Activated naive CD4-positive, alpha-beta T cell treated with anti-CD3 and anti-CD28 coated beads, Interleukin-2, amount 10 ng/mL, durations not matched to agents 7 days and 5 days (primary cell): ENCODE measurements at places on chromosomes 4 and X.

DNA sequence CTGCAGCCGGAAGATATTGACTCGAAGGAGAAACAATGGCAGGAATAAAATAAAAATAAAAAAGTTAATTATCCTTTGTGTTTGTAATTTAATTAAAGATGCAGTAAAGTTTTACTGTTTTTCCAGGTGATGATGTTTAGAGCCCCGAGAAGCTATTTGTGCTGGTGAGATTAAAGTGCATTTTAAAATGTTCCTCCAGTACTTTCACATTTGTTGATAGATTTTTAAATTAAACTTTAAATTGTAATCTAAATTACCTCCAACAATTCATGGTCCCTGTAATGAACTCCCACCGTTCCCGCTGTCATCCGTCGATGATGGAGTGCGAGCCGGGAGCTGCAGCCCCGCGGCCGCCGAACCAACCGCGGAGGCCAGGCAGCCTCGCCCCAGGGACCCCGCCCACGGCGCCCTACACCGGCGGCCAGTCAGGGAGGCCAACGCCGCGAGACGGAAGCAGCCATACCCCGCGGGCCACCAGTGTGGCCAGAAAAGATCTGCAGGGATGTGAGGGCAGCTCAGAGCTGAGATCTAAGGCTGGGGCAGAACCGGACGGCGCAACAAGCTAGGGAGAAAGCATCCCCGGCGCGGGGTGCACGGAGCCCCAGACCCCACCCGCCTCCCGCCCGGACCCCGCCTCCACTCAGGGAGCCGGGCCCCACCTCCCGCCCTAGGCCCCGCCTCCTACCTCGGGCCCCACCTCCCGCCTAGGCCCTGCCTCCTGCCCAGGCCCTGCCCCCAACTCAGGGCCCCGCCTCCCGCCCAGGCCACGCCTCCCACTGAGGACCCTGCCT, 104.0 kb downstream of the FAM53A start:
- peak; percentile 88 for DNase-seq

DNA sequence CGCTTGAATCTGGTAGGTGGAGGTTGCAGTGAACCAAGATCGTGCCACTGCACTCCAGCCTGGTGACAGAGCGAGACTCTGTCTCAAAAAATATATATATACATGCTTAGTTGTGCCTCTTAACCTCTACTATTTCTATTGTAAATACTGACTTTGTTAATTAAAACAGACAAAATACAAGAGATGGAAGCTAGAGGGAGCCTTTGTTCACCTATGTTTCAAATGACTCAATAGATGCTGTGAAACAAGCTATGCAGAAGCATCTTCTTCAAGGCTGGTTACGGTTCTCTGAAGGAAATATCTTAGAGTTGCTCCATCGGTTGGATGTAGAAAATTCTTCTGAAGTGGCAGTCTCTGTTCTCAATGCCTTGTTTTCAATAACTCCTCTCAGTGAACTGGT, 6.2 kb downstream of the NCAPG start:
- no peak for DNase-seq

GRCh38 chr4:63348735-63349673, 1060.2 kb downstream of the TECRL start:
- no peak for DNase-seq

DNA sequence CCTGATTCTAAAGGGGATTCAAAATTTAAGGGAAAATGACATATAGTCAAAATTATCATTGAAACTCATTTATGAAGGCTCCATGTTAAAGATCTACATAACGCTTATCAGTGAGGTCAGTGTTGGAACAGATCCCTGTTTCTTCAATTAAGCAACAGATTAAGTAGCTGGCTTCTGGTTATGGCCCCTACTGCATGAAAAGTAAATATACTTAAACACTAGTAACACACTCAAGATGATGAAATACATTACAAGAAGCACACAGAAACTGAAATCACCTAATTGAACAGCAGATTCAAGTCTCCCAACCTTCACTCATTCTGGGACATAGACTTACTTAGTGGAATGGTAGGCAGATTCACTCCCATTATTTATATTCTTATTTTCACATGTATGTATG, 51.6 kb upstream of the SLC16A2 start:
- DNase-seq, result no peak

- DNase-seq, result no peak
Observed at GRCh38 chr4:15684498-15684897, 2.9 kb downstream of the FAM200B start.

DNA sequence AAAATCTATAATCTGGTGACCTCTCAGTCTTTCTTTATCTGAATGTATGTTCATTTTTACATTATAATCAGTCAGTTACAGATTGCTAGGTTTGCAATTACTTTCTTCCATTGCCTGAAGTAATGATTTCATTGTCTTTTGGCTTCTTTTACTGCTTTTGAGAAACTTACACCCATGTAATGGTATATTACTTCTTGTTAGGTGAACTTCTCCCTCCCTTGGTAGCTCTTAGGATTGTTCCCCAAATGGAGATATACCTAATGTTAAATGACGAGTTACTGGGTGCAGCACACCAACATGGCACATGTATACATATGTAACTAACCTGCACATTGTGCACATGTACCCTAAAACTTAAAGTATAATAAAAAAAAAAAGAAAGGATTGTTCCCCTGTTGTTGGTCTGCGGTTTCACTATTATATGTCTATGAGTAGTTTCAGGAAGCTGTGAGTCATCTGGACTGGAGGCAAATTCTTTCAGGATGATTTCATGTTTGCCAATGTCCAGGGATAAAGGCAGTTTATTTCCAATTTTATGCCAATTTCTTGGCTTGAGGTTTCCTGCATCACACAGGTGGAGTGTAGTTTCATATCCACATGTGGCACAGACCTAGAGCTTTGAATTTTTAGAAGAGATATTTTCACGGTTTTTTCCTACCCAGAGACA, 21.8 kb downstream of the SPANXC start:
- no peak for DNase-seq

DNA sequence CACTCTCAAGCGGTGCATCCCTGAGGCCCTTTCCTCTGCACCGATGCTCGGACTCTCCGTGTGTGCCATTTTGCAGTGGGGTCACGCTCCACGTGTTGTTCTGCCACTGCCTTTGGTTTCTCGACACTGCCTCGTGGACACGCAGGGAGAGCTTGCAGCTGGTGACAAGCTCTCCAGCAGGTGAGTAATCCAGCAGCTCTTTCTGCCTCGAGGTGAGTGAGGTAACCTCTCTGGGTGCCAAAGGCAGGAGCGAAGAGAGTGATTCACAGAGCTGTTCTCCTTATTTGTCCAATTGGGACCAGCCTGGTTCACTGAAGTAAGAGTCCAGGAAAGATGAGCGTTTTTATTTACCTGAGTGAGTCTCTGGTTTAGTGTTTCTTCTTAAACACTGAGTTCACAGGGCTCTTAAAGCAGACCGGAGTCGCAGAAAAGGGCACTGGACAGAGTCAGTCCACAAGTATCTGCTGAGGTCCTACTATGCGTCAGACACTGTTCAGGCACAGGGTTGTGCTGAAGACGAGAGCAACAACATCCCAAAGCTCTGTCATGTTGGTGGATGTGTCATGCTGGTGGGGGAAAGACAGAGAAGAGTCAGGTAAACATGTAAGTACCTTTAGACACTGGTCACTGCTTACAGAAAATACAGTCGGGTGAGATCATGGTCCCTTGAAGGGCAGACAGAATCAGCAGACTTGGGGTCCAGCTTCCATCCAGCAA, 61.8 kb downstream of the FHDC1 start:
- DNase-seq, result no peak

DNA sequence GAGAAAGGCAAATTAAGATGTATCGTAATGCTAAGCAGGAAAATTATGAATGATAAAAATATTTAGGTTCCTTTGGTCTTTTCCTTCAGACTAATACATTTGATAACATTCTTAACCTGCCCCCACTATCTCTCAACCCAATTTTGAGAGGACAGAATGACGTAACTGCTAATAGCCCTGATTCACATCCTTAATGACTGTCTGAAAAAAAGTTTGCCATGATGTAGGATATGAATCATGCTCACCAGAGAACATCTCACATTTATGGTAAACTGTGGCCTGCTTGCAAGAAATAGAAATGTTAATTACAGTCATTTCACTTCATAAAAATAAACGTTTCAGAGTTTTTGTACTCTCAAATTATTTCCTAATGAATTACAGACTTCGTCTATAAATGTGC, 128.0 kb upstream of the VEGFC start:
- DNase-seq, result no peak

GRCh38 chrX:22433292-22434070, 160.8 kb downstream of the CBLL2 start:
- no peak for DNase-seq

- DNase-seq, result no peak
Observed at GRCh38 chr4:185793716-185794115, 18.3 kb downstream of the SORBS2 start.

DNA sequence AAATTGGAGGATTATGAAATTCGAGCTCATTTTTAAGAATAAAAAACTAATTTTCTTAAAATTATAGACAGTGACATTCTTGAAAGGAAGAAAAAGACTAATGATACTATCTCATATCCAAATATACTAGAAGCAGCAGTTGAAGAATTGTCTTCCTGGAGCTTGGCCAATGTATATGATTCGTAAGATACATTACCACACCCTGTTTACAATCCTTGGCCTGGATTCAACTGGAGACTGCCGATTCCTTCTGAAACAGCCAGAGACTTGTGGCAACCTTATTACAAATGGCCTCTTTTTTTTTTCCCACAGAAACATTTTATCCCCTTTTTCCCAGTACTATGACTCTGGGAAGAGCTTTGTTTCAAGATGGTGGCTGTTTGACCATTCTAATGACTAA, 571.2 kb upstream of the FAT1 start:
- DNase-seq, result no peak

- no peak for DNase-seq
Observed at GRCh38 chrX:72052415-72053090, 79.2 kb downstream of the RTL5 start.

DNA sequence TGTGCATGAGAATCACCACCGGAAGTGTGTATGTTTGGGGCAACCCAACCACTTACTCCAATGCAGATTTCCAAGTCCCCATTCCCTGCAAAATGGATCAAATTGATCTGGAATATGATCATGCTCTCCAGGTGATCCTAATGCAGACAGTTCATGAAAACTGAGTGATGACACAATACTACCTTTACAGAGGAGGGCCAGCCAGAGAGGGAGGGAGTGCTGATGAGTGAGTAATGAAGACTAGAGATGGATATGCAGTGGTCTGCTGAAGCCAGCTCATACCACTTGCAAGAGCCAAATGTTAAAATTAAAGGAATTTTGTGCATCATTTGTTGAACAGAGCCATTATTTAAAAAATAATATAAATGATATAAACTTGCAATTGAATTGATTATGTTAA, 10.2 kb upstream of the CPE start:
- DNase-seq, result no peak

DNA sequence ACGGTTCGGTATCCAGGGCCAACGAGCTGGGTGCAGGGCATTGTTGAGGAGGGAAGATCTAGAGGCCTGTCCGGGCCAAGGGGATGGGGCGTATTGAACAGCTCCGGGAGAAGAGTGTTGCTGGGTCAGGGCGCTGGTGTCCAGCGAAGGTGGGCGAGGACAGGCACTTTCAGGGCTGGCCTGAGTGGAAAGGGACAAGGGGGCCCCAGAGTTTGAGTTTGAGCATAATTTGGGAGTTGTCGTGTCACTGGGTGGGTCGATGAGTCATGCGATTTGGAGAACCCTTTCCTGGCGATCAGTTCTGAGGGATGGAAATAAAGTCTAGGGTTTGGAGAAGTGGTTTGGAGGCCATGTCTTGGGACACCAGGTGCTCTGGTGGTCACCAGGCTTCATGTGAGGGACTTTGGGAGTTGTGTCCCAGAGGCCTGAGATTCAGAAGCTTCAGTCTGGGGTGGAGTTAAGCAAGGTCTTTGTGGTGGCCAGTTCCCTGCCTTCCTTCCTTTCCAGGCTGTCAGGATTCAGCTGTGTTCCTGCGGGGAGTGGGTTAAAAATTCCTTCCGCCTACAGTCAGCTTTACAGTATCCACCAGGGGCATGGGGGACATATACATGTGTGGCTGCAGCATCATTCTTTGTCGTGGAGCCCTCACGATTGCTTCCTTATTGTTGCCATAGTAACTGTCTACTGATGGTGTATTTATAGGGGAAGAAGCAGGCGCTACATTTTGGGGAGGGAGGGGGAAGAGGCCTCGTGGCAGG, 504 bp downstream of the PRRG3 start:
- no peak for DNase-seq

- DNase-seq, result no peak
Observed at GRCh38 chr4:71113294-71113693, 119.8 kb downstream of the DCK start.

GRCh38 chrX:19879735-19880378, 7.5 kb downstream of the SH3KBP1 start:
- DNase-seq, result no peak

DNA sequence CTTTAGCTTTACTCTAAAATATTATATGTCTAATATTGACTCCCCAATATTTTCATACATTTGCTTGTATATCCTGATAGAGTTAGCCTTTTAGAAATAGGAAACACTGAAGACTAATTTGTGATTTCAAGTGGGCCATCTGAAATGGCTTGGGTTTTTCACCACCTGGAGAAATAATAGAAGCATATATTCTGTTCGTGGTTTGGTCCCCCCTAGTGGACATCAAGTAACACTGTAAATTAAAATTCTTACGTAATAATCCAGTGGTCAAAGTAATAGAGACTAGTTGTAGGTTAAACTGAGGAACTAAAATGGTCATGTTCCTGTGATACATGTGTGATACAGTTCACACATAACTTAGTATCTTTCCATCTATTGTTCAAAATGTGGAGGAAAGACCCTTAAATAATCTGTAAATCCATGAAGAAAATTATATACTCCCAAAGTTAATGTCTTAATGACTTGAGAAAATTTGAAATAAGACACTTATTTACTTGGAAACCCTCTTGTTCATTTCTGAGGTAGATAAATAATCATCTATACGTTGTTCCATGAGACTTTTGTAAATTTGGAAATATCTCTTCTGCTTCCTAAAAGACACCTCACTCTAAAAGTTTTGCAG, 79.8 kb upstream of the SMARCAD1 start:
- no peak for DNase-seq

GRCh38 chr4:42519803-42520417, 122.6 kb downstream of the SHISA3 start:
- DNase-seq, result peak; percentile 57

GRCh38 chr4:25632135-25632534, 23.5 kb upstream of the SLC34A2 start:
- DNase-seq, result no peak

DNA sequence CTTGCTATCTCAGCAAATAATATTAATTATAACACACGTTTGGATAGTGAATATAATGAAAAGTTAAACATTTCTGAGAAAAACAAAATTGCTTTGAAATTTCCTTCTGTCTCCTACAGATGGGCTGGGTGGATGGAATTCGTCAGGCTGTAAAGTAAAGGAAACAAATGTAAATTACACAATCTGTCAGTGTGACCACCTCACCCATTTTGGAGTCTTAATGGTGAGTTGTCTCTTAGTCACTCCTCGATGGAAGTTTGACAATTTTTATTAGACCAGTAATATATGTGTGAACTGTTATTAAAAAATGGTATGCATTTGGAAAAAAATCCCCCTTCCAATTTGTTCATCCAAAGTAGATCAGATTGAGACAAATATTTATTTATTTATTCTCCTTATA, 92.5 kb upstream of the BRS3 start:
- DNase-seq, result no peak

- DNase-seq, result no peak
Observed at GRCh38 chr4:174538123-174538875, 16.0 kb upstream of the HPGD start.
